ENCODE measurements at places on chromosomes 3 and 15.

- DNase-seq = no peak
Measured at GRCh38 chr3:54850484-54851018, 77.3 kb downstream of the LRTM1 start.

DNA sequence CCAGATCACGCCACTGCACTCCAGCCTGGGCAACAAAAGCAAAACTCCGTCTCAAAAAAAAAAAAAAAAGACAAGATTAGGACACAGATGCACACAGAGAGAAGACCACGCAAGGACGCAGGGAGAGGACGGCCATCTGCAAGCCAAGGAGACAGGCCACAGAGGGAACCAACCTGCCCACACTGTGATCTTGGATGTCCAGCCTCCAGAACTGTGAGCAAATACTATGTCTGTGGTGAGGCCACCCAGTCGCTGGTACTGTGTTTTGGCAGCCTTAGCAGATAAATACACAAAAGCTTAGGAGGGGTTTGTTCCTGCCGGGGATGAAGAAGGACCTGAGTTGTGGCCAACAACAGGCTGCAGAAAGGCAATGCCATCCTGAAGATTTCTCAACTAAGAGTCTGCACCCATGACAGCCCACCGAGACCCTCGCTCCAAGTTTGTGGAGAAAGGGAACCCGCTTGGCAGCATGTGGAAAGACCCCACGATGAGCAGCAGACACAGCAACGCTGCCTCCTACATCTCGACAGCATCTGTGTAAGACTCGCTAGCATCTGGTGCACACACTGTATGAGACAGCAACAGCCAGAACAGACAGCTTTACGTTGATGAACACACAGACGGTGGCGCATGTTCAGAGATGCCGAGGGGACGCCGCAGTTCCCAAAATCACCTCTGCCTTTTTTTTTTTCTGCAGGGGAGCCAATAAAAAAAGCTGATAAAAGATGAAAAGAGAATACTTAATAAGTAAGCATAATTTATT lies 13.7 kb downstream of the CYFIP1 start:
- DNase-seq = no peak

- DNase-seq = peak; percentile 27
Measured at GRCh38 chr3:108130701-108131474, 40.1 kb upstream of the CD47 start.

- DNase-seq = no peak
Measured at GRCh38 chr3:123048480-123049237, 18.2 kb upstream of the PDIA5 start.

- DNase-seq = no peak
Measured at GRCh38 chr3:62373714-62374333, 474 bp upstream of the FEZF2 start.
